ENCODE measurements at places on chromosomes 12 and 14.

GRCh38 chr12:15183821-15184220, 37.4 kb downstream of the RERG start:
- DNase-seq, result no peak

DNA sequence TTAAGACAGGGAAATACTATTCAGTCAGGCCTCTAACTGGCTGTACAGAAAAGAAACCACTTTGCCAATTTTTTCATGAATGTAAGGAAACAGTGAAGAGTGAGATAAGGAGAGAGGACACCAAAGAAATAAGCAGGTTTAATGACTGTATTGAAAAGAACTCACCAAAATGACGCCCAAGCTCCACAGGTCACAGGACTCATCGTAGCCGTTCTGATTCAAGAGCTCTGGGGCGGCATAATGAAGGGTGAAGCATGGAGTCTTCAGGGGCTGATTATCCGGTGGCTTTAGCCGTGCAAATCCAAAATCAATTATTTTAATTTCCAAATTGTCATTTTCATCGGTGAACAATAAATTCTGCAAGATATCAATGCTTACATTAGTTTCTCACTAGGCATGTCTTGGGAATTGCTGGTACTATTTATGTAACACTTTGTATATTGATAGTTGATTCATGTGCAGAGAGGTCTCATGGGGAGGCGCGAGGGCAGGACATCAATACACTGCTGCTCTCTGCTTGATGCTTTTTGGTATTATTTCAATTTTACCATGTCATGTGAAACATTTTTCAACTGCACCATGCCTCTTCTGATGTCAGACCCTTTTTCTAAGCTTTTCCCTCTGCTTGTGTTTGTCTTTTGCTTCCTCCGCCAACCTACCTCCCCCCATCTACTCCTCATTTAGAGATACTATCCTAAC, 74.2 kb upstream of the TTC7B start:
- DNase-seq, result no peak

DNA sequence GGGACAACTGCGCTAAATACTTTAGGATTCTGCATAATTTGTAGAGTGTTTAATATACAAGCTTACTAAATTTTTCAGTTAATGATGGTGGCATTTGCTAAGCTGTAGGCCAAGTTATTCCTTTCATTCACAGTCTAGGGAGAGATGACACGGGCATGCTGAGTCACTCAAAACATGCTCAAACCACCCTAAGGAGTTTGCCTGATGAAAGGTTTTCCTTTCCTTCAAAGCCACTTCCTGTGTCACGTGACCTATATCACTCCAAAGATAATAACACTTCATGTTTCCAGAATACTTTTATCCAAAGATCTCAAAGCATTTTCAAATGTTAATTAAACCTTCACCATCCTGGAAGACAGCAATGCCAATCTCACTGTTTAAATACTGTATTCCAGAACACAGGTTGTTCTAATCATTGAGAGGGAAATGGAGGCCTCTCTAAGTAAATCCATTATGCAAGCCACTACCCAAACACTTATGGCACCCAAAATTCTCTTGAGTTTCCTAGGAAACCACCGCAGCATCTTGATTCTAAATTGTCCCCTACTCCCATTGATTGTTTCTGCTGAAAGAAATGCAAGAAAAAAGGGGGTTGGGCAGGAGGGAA, 207.0 kb upstream of the CDKN3 start:
- DNase-seq, result no peak

DNA sequence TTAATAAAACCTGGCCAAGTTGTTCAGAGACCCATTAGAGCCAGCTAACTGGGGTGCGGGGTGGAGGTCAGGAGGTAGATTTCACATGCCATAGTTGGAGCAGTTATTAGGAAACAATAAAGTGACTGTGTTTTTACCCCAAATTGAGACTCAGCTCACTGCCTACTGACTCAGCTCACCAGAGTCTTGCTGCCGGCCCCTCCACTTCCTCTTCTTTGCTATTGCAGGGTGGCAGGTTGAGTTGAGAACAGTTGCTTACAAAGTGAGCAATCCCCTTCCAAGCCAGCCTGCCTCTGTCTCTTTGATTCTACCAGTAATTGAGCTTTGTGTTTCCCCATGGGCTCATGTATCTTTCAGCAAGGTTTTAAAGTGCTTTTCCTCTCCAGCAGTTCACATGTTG, 12.9 kb downstream of the ST8SIA1 start:
- DNase-seq, result no peak

GRCh38 chr12:95413576-95413975, 60.4 kb upstream of the METAP2 start:
- no peak for DNase-seq

- DNase-seq, result no peak
Observed at GRCh38 chr12:82027612-82028011, 268.5 kb upstream of the PPFIA2 start.

- DNase-seq, result no peak
Observed at GRCh38 chr12:25058658-25059058, 109.8 kb upstream of the BCAT1 start.

DNA sequence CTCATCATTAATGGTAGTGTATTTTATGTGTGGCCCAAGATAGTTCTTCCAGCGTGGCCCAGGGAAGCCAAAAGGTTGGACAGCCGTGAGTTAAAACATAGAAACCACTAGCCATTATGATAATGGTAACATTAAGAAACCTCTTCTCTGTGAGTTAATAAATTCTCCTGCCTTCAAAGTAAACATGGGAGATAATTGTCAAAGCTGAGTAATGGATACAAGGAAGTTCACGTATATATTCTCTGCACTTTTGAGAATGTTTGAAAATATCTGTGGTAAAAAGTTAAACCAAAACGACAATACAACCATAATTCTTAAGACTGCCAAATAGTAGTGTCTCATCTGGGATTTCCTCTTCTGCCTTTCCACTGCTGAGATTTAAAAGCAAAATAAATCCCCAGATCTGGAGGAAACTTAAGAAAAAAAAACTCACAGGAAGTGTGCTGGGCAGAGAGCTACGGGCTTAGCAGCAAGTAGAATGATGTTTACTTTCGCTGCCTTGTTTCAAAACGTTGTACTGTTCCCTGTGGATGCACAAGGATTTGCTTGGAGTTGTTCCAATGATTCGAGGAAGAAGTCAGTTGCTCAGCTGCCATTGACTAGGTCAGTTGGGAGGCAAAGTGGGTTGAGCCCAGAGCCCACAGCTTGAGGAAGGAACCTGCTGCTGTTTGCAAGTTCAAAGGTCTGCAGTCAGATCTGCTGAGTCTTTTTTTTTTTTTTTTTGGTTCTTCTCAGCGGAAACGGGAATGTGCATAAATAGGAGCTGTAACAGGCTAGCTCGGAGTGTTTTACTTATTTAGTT, 1.7 kb downstream of the TPCN1 start:
- DNase-seq, result no peak

- DNase-seq, result no peak
Observed at GRCh38 chr14:95260537-95261361, 59.0 kb downstream of the CLMN start.

GRCh38 chr12:96414637-96415036, 14.4 kb upstream of the CDK17 start:
- no peak for DNase-seq

DNA sequence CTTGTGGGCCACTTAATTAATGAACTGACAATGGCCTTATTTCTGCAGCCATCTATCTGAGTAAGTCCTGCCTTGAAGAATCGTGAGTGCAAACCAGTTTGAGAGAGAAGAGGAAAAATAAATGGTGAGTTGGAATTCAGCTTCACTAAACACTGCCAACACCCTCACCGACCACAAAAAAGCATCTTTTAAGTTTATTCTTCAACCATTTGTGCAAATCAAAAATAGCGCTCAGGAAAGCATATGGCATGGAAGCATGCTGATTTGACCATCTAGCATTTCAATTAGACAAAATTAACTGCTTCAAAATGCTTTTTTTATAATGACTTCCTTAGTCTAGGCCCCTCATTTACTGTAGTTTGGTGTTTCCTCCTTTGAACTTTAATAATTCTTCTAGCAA, 294.0 kb downstream of the PPFIA2 start:
- no peak for DNase-seq

- no peak for DNase-seq
Observed at GRCh38 chr12:75457191-75457590, 23.4 kb upstream of the GLIPR1 start.

DNA sequence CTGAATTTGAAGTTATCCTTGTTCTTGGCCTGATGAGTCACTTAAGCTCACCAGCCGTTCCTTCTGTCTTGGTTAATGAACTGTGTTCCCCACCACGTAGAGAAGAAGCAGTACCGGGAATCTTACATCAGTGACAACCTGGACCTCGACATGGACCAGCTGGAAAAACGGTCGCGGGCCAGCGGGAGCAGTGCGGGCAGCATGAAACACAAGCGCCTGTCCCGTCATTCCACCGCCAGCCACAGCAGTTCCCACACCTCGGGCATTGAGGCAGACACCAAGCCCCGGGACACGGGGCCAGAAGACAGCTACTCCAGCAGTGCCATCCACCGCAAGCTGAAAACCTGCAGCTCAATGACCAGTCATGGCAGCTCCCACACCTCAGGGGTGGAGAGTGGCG, 68.2 kb downstream of the FRMD6 start:
- no peak for DNase-seq

- no peak for DNase-seq
Observed at GRCh38 chr14:77302926-77303325, 17.8 kb downstream of the POMT2 start.

DNA sequence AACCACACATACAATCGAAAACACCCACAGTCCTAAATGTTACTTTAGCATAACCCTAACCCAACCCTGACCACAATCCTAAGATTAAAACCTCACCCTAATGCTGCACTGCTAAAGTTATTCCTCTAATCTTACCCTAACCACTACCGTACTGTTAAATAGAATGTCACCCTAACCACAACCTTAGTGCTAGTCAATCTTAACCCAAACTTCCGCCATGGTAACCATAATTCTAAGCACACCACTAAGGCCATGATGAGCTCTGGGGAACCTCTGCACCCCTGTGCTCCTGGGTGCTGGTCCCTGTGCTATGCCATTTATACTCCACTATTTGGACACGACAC, 38.0 kb downstream of the LTBP2 start:
- DNase-seq, result no peak

DNA sequence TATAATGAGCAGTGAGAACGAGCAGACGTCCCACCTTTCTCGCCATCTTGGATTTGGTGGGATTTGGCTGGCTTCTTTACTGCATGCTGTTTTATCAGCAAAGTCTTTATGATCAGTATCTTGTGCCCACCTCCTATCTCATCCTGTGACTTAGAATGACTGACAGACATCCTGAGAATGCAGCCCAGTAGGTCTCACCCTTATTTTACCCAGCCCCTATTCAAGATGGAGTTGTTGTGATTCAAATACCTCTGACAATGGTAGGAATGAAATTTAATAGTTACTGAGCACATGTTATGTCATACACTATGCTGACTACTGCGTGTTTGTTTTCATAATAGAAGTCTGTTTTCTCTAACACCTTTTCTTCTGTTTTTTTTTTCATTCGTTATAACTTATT, 1.9 kb downstream of the TMTC3 start:
- no peak for DNase-seq

DNA sequence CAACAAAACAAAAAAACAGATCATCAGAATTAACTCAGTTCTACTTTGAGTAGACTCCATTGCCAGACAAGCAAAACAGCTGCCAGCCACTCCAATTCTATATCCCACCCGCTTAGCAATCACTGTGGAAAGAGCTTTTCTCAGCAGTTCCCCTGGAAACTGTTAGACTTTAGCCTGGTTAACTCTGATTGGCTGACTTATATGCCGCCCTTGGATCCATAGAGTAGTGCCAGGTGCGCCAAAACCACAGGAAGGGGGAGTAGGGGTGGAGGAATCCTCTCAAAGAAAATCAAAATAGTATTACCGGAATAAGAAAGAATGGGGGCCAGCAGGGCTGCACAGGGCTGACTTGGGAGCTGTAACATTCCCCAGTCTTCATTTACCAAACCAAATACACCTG, 5.4 kb upstream of the EML5 start:
- no peak for DNase-seq

- no peak for DNase-seq
Observed at GRCh38 chr12:76008428-76008827, 23.1 kb downstream of the PHLDA1 start.

DNA sequence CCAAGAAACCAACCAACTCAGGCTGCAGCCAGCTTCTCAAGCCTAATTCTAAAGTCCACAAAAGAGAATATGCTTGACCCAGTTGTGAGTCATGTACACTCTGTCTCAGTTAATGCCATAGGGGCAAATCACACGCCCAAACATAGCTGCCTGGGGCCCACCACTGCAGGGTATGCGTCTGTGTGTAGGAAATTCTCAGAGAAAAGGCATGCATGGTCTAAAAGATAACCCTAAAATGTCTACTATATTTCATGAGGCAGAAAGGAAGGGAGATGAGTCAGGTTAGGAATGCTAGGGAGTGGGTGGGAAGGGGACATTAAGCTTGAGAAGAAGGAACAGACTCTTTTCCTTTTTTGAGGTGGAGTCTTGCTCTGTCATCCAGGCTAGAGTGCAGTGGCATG, 22.3 kb upstream of the SPTLC2 start:
- DNase-seq, result no peak

DNA sequence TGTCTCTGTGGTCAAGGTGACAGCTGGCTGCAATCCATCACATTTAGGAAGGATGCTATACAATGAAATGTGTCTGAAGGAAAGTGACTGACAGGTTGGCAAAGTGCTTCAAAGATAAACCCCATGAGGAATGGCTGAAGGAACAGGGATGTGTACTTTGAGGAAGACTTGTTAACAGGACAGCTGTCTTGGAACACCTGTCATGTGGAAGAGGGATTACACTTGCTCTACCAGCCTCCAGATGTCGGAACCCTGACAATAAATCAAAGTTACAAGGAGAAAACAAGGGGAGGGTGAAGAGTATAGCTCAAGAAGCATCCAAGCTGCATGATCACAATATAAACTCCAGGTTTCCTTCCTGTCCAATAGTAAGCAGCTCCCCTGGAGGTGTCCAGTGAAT, 147.8 kb upstream of the TMCC3 start:
- DNase-seq, result no peak

DNA sequence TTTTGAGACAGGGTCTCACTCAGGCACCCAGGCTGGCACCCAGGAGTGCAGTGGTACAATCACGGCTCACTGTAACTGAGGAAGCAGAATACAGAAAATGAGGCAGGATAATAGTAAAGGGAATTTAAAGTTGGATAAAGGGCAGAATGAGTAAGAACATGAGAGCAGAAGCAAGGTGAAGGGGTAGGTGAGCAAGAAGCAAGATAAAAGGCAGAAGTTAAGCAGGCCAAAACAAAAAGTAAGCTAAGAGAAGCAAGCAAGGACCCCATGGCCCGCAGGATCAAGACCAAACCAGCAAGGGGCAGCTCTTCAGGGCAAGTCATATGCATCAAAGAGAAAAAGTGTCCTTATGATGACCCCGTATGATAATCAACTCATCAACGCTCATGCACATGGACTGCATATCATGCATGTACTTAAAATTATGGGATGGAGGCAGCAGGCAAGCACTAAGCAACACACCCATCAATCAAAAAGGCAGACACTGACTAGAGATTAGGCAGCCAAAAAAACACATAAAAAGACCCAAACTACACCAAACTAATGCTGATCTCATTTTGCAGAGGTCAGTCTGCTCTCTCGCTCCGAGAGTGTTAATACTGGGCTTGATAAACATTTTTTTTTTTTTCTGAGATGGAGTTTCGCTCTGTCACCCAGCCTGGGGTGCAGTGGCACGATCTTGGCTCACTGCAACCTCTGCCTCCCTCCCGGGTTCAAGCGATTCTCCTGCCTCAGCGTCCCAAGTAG, 11.6 kb downstream of the TIMELESS start:
- no peak for DNase-seq

GRCh38 chr12:98446682-98447081, 68.7 kb upstream of the TMPO start:
- no peak for DNase-seq

- DNase-seq, result no peak
Observed at GRCh38 chr12:43669373-43669772, 89.2 kb downstream of the PUS7L start.
